ENCODE measurements at places on chromosomes 6 and 20.
A peak's percentile ranks its signal among the peaks of the same experiment; 100 is the strongest.

DNA sequence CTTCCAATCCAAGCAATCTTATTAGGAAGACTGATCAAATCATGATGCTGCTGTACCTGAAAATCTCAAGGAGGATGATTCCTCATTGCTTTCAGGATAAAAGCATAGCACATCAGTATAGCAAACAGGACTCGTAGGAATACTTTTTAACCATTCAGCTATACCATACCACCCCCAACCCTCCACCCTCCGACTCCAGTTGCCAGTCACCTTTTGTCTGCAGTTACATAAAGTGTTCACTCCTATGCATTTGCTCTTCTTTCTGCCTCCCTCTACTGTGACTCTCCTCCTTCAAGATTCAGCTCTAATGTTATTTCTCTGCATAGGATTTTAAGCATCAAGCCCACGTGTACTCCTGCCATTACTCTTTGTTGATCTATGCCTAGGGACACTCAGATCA, 124.7 kb upstream of the KCNQ5 start:
- DNase-seq, result no peak

DNA sequence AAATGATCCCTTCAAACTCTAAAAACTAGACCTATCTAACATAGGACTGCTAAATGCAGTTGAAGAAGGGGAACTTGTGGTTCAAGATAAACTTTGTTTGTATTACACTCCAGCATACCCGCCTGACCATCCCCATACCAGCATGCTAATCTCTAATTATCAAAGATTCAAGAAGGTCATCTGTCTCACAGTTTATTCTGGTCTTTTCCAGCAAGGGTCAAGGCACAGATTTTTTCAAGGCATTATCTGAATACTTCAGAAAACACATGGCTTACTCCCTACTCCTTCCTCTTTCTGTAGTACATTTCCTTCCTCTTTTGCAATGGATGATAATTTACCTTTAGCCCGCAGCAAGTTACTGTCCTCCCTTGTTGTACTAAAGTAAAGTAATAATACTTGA, 174.1 kb downstream of the PKHD1 start:
- DNase-seq, result no peak

- DNase-seq, result peak; percentile 41
Observed at GRCh38 chr20:4592316-4593148, 129.2 kb upstream of the PRND start.

- DNase-seq, result no peak
Observed at GRCh38 chr6:167794161-167795157, 32.3 kb upstream of the AFDN start.

- no peak for DNase-seq
Observed at GRCh38 chr20:61704661-61705060, 361.0 kb downstream of the TAF4 start.

GRCh38 chr6:159831373-159831679, 31.2 kb downstream of the PNLDC1 start:
- no peak for DNase-seq

DNA sequence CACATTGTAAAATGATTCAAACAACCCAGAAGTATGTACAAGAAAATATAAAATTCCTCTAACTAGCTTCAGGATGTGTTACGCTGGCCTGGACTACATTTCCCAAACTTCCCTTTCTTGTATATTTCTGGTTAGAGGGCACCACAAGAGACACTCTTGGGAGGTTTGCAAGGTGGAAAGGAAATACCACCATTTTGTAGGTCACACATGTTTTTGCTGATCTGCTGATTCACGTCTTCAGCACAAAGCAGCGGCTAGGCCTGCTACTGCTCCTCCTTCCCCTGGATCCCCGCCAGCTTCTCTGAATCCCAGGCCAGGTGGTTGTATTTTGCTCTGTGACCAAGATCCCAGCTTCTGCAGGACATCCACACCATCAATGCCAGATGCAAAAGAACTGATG, 104.2 kb downstream of the AGPAT4 start:
- DNase-seq, result peak; percentile 89

DNA sequence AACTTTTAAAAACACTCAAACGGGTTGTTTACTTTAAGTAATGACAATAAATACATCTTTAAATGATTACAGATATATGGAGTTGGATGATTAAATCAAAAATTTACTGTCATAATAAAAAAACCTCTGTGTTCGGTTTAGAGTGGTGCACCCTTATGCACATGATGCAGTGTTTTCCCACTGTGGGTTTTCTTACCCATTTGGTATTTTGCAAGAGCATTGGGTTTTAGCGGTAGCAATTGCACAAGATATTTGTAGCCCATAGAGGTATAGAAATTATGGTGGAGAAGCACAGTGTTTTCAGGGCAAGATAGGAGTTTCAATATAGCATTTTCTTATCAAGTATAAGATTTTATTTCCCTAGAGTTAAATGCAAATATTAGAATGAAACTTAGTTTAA, 410.8 kb upstream of the PLCB4 start:
- DNase-seq, result no peak

GRCh38 chr6:119481976-119482375, 132.4 kb upstream of the MAN1A1 start:
- peak; percentile 60 for DNase-seq

GRCh38 chr6:119915971-119916370, 566.4 kb upstream of the MAN1A1 start:
- no peak for DNase-seq

DNA sequence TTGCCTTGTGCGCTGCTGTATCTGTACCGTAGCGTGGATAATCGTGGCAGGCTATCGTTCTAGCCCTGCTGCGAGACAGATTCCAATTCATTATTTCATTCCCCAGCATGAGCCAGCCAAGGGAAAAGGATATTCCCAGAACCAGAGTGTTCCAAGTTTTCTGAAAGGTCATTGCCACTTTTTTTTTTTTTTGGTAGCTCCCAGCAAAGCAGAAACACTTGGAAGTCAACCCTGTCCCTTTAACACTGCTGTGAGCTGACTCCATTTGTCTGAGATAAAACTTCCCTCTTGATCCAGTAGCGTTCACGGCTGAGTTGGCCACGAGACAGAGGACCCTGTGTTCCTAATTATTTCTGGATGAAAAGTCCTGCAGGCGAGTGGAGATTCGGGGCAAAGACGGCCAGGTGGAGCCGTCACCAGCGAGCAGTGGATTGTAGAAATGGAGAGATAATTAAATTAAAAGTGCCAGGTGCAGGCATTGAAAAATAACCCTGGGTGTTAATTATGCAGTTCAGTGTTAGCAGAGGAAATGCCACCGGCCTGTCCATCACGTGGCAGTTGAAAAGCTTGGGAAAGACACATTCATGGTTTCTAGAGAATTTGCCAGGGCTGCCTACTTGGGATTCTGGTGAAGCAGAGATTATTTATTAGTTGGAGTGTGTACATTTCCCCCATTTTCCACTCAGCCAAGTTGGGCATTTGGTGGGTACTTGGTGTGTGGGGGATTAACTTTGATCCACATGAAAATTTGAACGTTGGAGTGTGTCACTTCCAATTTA, 164.2 kb downstream of the SLC24A3 start:
- no peak for DNase-seq

DNA sequence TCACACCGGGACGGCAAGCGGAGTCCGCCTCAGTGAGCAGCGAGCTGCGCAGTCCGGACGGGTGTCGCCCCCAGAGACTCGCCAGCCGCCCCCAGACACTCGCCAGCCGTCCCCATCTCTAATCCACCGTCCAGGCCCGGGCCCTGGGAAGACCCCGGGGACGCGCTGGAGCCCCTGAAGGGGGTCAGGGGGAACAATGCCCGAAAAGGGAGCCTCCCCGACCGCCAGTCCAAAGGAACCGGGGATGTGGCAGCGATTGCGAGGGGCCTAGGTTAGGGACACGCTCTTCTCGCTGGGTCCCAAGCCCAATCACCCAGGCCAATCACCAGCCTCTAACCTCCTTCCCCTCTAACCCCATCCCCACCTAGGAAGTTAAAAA, 33.1 kb downstream of the TFAP2A start:
- DNase-seq, result no peak

DNA sequence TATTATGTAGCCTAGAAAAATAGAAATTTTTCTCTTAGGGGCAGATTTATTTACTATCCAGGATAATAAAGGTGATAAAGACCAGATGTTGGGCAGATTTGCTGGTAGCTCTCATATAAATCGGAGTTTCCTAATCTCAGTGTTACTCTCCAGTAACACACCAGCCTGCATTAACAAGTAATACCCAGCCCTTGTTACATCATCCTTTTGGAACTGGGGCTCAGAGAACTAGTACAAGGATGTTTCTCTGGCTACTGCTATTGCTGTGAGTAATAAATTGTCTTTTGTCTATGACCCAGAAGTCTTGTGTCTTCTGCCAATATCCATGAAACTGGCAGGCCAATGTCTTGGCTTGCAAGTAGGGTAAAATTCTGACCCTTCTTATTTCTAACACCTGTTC, 16.8 kb downstream of the TPD52L1 start:
- peak; percentile 88 for DNase-seq

DNA sequence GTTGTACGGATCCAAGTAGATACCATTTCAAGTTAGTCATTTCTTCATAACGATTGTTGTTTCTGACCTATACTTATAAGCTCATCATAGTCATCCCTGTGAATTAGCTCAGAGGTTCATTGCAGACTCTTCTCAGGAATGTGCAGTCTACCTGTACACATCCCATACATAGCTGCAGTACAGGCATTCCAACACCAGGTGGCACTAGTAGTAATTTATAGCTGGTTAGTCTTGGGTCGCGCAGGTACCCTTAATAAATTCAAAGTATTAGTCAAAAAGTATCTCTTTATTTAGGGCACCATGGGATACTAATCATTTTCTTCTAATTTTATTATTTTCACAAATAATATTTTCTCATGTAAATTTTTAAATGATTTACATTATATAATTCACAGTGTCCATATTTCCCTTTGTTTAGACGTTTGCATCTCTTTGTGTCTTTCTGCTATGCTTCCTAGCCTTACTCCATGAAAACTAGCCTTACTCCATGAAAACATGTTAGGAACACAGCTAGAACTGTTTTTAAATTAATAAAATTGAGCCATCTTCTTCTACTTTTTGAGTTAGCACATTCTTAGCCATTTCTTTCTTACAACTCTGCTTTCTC, 128.6 kb upstream of the FAM83B start:
- DNase-seq, result peak; percentile 31

DNA sequence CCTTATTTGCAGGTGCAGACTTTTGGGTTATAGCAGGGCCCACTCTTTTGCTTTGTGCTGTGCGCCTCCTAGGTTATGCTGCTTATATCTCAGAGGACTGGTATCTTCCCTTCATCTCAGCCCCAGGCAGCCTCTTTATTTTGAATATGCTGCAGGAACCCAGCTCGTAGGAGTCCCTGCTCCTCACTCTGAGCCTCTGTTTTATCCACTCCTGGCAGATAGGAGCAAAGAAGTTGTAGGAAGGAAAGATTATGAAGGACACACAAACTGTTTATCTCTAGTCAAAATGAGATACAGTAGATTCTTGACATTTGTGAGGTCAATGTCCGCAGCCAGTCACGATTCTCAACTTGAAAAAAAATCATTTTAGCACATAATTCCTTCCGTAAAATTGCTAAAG, 15.6 kb downstream of the L3MBTL3 start:
- DNase-seq, result no peak

GRCh38 chr6:3409699-3410384, 47.0 kb downstream of the SLC22A23 start:
- DNase-seq, result no peak

DNA sequence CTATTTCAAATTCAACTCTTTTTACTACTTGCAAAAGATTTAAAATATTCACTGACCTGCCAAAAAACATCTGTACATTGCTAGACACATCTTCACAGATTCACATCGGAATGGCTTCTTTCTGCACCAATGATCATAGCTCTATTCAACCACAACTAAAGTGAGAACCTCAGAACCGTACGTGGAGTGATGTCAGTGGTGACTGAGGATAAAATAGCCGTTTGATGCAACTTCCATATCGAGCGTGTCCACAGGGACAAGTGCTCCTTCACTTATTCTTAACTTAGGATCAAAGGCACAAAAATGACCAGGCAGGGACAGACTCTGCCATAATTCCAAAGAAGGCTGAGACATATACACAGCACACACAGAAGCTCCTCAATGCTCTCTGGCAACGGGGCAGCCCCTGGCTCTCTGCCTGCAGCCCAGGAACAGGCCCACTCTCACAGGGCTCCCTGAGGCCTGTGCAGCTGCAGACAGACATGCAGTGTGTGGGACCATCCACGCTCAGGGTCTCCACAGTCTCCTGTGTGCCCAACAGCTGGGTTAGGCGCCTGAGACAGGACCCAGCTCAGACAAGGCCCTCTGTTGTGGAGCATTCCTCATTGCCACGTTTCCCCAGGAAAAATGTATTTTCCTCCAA, 22.8 kb downstream of the FYN start:
- DNase-seq, result no peak

GRCh38 chr6:106090001-106090400, 3.9 kb downstream of the PRDM1 start:
- DNase-seq, result peak; percentile 73

DNA sequence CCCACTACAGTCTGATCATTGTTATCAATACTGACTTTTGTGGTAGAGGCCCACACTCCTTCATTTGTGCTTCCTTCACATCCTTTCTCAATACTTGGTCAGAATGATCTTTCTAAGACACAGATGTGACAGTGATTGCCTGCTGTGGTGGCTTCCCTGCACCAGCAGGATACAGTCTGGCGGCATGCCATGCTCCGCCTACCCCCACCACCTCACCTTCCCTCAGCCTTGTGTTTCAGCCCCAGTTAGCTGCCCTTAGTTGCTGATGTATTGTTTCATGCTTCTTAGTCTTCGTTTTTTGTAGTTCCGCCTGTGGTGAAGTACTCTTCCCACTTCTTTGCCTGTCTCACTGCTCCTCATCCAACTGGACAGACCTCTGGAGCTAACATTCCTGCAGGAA, 10.9 kb downstream of the LRRC1 start:
- DNase-seq, result no peak

GRCh38 chr20:8254911-8255582, 123.0 kb downstream of the PLCB1 start:
- no peak for DNase-seq

DNA sequence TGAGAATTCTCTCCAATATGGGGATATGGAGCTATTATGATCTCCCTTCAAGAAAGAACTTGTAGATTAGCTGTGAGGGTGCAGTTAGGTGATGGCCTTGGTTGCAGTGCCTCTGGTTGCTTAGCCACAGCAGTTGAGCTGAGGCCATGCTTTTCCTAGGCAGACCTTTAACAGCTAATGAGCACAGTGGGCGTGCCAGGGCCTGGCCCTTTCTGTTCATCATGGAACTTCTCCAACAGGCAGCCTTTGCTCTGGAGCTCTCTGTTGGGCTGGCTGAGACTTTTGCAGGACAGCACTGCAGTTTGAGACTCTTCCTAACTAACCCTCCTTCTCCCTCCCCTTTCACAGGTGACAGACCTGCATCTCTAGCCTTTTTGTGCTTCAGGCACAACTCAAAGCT, 39.7 kb upstream of the TMEM170B start:
- no peak for DNase-seq

GRCh38 chr6:15399641-15400470, 154.0 kb downstream of the JARID2 start:
- DNase-seq, result peak; percentile 72

- DNase-seq, result no peak
Observed at GRCh38 chr20:63397946-63398450, 36.8 kb upstream of the CHRNA4 start.

GRCh38 chr6:15630202-15630601, 32.6 kb downstream of the DTNBP1 start:
- DNase-seq, result no peak
